ENCODE measurements at places on chromosomes 2 and 18.

- H3K36me3 ChIP-seq, result no peaks in the 10 kb centered on the region
- no peak for DNase-seq
- H3K4me3 ChIP-seq, result no peak overlapping the region
- H3K27me3 ChIP-seq, result no peaks in the 10 kb centered on the region
- H3K27ac ChIP-seq, result no peak overlapping the region
Measured at GRCh38 chr2:111205774-111206173, 85.1 kb downstream of the BCL2L11 start.

GRCh38 chr18:46712406-46712805 lies 44.4 kb downstream of the ST8SIA5 start:
- H3K4me1 ChIP-seq, result peaks cover 7% of the 10 kb centered on the region
- H3K27me3 ChIP-seq, result peaks cover 2% of the 10 kb centered on the region
- no peaks in the 10 kb centered on the region for H3K36me3 ChIP-seq

GRCh38 chr2:113174376-113174750 lies 592 bp downstream of the PSD4 start:
- H3K27me3 ChIP-seq, result peaks cover 9% of the 10 kb centered on the region
- no peaks in the 10 kb centered on the region for H3K36me3 ChIP-seq
- peaks cover 3% of the 10 kb centered on the region for H3K4me1 ChIP-seq
- no peak overlapping the region for H3K27ac ChIP-seq

DNA sequence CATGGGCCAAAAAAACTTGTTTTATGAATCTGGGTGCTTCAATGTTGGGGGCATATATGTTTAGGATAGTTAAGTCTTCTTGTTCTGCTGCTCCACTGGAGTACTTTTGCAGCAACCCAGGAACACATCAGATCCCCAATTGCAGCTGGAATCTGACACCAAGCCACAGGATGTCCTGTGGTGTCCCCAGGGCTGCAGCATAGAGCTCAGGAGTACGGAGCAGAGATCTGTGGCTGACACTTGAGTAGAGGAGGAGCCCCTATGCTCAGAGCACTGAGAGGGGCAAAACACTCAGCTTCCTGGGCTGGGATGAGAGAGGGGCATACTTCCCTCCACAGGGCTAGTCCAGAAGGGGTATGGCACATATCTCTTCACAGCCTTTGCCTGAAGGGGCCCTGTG lies 138.9 kb upstream of the ERBB4 start:
- no peak overlapping the region for H3K4me3 ChIP-seq
- H3K36me3 ChIP-seq, result no peaks in the 10 kb centered on the region
- no peak for DNase-seq
- no peaks in the 10 kb centered on the region for H3K27me3 ChIP-seq
- no peak overlapping the region for H3K27ac ChIP-seq
- H3K4me1 ChIP-seq, result no peaks in the 10 kb centered on the region

- peaks cover 7% of the 10 kb centered on the region for H3K36me3 ChIP-seq
- DNase-seq, result no peak
- peak overlapping the region; percentile 98 for H3K27ac ChIP-seq
- peak overlapping the region; percentile 88 for H3K4me3 ChIP-seq
- H3K4me1 ChIP-seq, result peaks cover 41% of the 10 kb centered on the region
Measured at GRCh38 chr2:9631553-9631819, 689 bp upstream of the YWHAQ start.

GRCh38 chr2:237471438-237472186 lies 15.4 kb upstream of the MLPH start:
- H3K4me1 ChIP-seq, result no peaks in the 10 kb centered on the region
- no peaks in the 10 kb centered on the region for H3K36me3 ChIP-seq
- H3K27ac ChIP-seq, result no peak overlapping the region

DNA sequence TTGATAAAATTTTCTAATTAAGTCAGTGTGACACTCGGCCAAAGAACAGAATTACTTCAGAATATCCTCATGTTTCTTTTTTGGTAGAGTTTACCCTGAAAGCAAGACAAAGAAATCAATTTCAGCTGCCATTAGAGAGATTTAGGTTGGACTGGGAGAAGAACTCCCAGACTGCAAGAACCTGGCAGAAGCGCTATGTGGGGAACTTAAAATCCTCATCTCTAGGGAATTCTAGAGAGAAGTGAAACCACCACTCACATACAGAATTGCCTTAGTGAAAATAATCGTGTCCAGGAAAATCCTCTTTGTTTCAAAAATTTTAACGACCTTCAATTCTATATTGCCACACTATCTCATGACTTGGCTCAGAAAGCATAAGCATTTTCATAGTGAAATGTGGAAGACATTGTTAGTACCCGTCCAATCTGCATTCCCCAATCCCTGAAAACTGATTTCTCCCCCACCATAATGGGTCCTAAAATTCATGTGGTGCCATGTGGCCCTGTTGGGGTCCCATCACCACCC lies 297.3 kb upstream of the MEIS1 start:
- H3K27me3 ChIP-seq, result no peaks in the 10 kb centered on the region
- H3K4me3 ChIP-seq, result no peak overlapping the region
- H3K27ac ChIP-seq, result no peak overlapping the region
- H3K36me3 ChIP-seq, result peaks cover 6% of the 10 kb centered on the region
- no peaks in the 10 kb centered on the region for H3K4me1 ChIP-seq
- DNase-seq, result no peak

GRCh38 chr2:128632501-128632800 lies 313.8 kb upstream of the HS6ST1 start:
- peak overlapping the region; percentile 46 for H3K4me3 ChIP-seq
- H3K4me1 ChIP-seq, result peaks cover 31% of the 10 kb centered on the region
- H3K36me3 ChIP-seq, result no peaks in the 10 kb centered on the region
- DNase-seq, result peak; percentile 40
- no peak overlapping the region for H3K27ac ChIP-seq
- H3K27me3 ChIP-seq, result no peaks in the 10 kb centered on the region

DNA sequence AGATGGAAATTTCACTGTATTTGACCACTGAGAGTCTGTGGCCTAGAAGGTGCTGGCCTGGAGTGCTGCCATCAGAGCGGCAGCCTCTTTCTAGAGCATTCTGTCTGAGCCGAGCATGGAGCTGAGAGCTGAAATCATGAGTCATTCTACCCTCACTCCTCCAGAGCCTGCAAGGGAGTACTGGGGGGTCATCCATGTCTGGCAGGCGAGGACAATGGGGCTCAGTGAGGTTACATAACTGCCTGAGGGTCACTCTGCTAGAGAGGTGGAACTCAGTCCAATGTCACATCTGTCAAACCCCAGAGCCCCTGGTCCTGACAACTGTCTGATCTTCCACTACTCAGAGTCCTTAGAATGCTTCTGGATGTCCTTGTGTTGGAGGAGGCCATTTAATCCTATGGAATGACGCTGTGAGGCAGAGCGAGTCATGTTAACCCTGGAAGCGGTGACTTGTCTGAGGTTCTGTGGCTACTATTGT lies 65.3 kb downstream of the HAUS1 start:
- DNase-seq, result no peak
- no peak overlapping the region for H3K27ac ChIP-seq
- no peaks in the 10 kb centered on the region for H3K4me1 ChIP-seq
- H3K4me3 ChIP-seq, result no peak overlapping the region
- H3K27me3 ChIP-seq, result peaks cover 8% of the 10 kb centered on the region

- peaks cover 12% of the 10 kb centered on the region for H3K4me1 ChIP-seq
- no peaks in the 10 kb centered on the region for H3K36me3 ChIP-seq
- peaks cover 13% of the 10 kb centered on the region for H3K27me3 ChIP-seq
- DNase-seq, result peak; percentile 55
- H3K4me3 ChIP-seq, result peak overlapping the region; percentile 97
Measured at GRCh38 chr2:23386339-23387220, 1.6 kb downstream of the KLHL29 start.

- no peaks in the 10 kb centered on the region for H3K36me3 ChIP-seq
- no peak for DNase-seq
- H3K4me3 ChIP-seq, result no peak overlapping the region
- H3K27me3 ChIP-seq, result peaks cover 12% of the 10 kb centered on the region
- H3K27ac ChIP-seq, result no peak overlapping the region
Measured at GRCh38 chr18:26556573-26556972, 8.2 kb upstream of the KCTD1 start.

GRCh38 chr2:113084249-113085000 lies 16.7 kb downstream of the IL1F10 start:
- no peaks in the 10 kb centered on the region for H3K4me1 ChIP-seq
- no peaks in the 10 kb centered on the region for H3K36me3 ChIP-seq
- no peaks in the 10 kb centered on the region for H3K27me3 ChIP-seq
- no peak overlapping the region for H3K27ac ChIP-seq
- no peak overlapping the region for H3K4me3 ChIP-seq
- DNase-seq, result no peak

DNA sequence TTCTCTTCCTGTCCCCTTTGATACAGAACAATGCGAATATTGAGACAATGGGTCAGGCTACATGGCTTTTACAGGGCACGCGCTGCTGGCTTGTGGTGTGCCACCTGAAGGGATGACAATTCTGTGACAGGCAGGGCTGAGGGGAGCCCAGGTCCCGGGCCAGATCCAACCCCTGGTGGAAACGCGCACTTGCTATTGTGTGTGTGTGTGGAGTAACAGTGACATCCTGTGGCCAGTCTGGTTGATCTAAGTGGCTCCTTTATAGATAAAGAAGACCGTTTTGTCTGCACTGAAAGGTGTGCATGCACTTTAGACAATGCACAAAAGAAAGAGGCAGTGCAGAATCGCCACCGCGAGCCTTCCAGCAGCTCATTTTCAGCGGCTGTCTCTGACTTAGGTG lies 273.6 kb downstream of the HRH4 start:
- peaks cover 4% of the 10 kb centered on the region for H3K27me3 ChIP-seq
- peak; percentile 52 for DNase-seq
- H3K4me1 ChIP-seq, result peaks cover 10% of the 10 kb centered on the region
- no peaks in the 10 kb centered on the region for H3K36me3 ChIP-seq

DNA sequence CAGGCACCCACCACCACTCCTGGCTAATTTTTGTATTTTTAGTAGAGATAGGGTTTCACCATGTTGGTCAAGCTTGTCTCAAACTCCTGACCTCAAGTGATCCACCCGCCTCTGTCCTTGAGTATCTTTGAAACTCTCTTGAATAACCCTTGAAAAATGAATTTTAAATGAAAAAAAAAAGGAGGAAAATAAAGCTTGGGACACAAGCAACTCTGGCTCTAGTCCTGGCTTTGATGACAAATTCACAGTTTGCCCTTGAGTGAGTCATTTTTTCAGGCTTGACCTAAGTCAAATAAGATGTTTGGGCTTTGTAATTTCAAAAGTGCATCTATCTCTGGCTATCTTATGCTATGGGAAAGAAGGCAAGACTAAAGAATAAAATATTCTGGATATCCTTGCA lies 79.0 kb upstream of the TRIB2 start:
- H3K27me3 ChIP-seq, result no peaks in the 10 kb centered on the region
- no peak overlapping the region for H3K27ac ChIP-seq
- DNase-seq, result no peak
- no peak overlapping the region for H3K4me3 ChIP-seq

DNA sequence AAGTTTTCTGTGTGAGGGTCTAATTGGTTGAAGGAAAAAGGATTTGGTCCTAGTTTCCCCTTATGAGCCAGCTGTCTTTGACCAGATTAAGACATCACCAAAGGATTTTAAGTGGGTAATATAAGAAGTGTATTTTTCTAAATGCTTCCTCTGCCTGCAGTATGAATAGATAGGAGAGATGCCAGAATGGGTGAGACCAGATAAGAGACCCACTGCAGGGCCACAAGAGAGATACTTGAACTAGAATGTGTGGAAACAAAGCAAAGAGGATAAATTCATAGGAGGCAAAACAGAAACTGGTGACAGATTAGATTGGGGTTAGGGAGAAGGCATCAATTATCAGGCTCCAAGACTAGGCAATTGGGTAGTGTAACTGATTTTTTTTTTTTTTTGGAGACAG lies 1.1 kb upstream of the HDHD2 start:
- H3K4me3 ChIP-seq, result peak overlapping the region; percentile 99
- H3K27me3 ChIP-seq, result peaks cover 3% of the 10 kb centered on the region
- H3K27ac ChIP-seq, result peak overlapping the region; percentile 97
- peaks cover 11% of the 10 kb centered on the region for H3K4me1 ChIP-seq

DNA sequence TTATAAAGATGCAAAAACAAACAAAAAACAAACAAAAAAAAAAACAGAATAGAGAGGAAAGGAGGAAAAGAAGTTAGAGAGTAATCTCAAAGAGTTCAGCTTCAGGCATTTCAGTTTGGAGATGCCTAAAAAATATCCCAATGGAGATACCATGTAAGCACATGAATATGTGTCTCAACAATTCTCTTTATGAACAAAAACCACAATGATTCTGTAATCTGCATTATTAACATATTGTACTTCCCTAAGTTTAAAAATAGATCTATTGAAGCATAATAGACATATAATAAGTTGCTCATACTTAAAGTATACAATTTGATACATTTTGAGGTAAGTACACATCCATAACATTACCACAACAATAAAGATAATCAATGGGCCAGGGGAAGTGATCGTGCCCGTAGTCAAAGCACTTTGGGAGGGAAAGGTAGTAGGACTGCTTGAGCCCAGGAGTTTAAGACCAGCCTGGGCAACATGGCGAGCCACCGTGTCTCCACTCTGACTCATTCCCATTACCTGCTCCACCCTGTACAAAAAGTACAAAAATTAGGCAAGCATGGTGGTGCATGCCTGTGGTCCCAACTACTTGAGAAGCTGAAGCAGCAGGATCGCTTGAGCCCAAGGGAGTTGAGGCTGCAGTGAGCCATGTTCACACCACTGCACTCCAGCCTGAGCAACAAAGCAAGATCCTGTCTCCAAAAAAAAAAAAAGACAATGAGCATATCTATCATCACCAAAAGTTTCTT lies 158.9 kb downstream of the ATAD2B start:
- peaks cover 16% of the 10 kb centered on the region for H3K36me3 ChIP-seq
- H3K27me3 ChIP-seq, result peaks cover 2% of the 10 kb centered on the region
- no peaks in the 10 kb centered on the region for H3K4me1 ChIP-seq
- no peak overlapping the region for H3K27ac ChIP-seq
- no peak for DNase-seq

DNA sequence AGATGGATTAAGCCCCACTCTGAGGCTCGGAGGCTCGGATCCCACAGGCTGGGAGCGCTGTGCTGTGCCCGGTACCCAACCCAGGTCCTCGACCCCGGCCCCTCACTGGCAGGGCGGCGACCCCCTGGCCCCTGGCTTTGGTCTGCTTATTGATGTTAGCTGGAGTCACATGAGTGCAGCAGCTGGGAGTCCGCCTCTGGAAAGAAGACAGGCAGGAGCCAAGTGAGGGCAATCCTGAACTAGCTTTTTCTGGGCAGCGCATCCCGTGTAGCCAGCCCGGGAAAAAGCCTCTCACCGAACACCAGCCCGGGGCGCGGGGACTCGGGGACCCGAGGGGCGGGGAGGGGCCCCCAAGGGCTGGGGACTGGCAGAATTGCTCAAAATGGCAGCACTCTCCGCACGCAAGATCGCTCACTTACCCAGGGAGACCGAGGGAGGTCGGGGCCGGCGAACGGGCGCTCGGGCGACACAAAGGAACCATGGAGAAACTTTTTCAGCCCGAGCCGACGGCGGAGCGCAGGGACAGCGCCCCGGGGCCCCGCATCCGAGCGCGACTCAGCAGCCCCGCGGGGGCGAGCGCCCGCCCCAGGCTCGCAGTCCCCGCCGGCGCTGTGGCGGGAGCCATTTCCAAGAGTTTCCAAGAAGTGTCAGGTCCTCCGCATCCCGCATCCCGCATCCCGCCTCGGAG lies 567 bp downstream of the TMEM200C start:
- no peaks in the 10 kb centered on the region for H3K36me3 ChIP-seq
- peaks cover 18% of the 10 kb centered on the region for H3K4me1 ChIP-seq
- H3K4me3 ChIP-seq, result peak overlapping the region; percentile 88
- peak; percentile 60 for DNase-seq
- peaks cover 11% of the 10 kb centered on the region for H3K27me3 ChIP-seq

- H3K4me3 ChIP-seq, result no peak overlapping the region
- peaks cover 1% of the 10 kb centered on the region for H3K36me3 ChIP-seq
- no peak for DNase-seq
- H3K4me1 ChIP-seq, result peaks cover 3% of the 10 kb centered on the region
Measured at GRCh38 chr2:210592726-210593125, 36.3 kb downstream of the CPS1 start.

Data from glutamatergic neuron (in vitro differentiated cells).